Left kidney (tissue), 8 donors: ENCODE measurements at places on chromosomes 2 and 18. TPM values are rescaled to one million over a fixed set of nuclear protein-coding genes. Genes with fewer than 3 reads are reported as not detected.

The RIT2 gene
- polyA plus RNA-seq: 0.13 TPM

The RND3 gene
- polyA plus RNA-seq: 49.9 TPM

The TACR1 gene
- 2.9 TPM for polyA plus RNA-seq

The ZNF804A gene
- polyA plus RNA-seq: 2.1 TPM

The BCL2L11 gene
- polyA plus RNA-seq: 17.8 TPM

The ASB1 gene
- 33.5 TPM for polyA plus RNA-seq

The EML6 gene
- 20.4 TPM for polyA plus RNA-seq

The ANTXR1 gene
- polyA plus RNA-seq: 82.4 TPM

The XDH gene
- polyA plus RNA-seq: 0.50 TPM

The KIF5C gene
- 5.5 TPM for polyA plus RNA-seq

The IL18RAP gene
- 0.27 TPM for polyA plus RNA-seq

The MFF gene
- 156 TPM for polyA plus RNA-seq
